ENCODE measurements at places on chromosomes 7 and 10.
A peak's percentile ranks its signal among the peaks of the same experiment; 100 is the strongest.

DNA sequence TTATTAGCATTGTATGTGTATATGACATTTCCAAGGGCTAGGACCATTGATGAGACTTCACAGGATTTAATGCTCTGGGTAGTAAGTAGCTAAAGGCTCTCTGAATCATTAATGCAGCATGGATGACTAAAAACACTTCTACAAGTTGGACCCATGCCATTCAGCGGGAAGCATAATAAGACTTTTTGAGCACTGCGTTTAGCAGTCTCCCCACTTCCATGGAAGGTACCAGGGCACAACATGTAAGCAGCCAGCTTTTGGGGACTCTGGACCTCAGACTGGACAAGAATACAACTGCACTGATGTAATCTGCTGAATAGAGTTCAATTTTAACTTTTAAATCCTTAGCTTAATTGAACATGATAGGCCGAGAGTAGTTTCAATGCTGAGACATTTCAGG, 191.7 kb upstream of the IMMP2L start:
- no peak for DNase-seq

DNA sequence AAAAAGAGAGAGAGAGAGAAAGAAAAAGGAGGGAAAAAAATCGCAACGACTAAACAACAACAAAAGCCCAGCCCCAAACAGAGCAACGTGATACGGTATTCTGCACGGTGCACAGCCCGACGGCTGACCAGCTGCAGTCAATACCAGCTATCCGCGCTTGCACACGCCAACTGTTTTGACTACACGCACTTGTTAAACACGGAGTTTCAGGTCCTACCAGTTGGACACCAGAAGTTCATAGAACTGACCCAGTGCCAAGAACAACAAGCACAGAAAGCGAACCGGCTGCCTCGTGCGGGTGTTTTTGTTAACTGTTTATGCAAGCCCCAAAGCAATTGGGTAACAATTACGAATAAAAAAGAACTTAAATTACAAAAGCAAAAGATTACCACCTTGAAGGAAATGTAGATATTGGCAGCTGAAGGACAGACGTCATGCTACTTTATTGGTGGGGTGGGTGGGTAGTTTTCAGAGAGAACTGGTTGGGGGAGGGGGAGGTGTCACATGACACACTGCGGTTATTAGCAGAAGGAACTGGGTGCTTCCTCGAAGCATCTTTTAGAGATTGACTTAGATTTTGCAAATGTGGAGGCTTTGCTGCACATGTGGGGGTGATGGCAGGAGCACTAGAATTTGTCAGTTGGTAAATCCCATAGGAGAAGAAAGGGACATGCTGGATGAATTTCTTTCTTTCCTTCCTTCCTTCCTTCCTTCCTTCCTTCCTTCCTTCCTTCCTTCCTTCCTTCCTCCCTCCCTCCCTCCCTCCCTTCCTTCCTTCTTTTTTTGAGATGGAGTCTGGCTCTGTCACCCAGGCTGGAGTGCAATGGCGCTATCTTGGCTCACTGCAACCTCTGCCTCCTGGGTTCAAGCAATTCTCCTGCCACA, 110.6 kb upstream of the EFCAB10 start:
- DNase-seq = peak; percentile 67

- DNase-seq = no peak
Measured at GRCh38 chr7:11239316-11239715, 265.6 kb downstream of the PHF14 start.

DNA sequence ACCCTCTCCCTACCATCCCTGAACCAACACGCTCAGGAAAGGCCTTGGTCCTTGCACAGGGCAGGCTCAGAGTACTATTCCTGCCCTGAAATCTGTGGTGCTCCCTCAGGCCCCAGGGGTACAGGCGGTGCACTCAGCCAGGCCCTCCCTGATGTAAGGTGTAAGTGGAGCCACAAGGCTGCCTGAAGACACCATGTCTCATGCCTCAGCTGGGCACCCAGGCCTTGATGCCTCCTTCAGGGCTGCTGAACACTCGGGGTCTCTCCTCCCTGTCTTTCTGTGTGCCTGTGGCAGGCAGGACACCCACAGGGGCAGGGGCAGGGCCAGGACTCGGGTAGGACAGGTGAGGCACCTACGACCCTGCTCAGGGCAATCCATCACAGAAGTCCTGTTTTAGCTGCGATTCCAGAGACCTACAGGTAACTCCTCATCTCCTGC, 22.9 kb upstream of the ANTXRL start:
- DNase-seq = no peak
